ENCODE measurements at places on chromosomes 6 and 20.

GRCh38 chr6:130756824-130757223, 70.4 kb upstream of the SMLR1 start:
- DNase-seq = no peak

DNA sequence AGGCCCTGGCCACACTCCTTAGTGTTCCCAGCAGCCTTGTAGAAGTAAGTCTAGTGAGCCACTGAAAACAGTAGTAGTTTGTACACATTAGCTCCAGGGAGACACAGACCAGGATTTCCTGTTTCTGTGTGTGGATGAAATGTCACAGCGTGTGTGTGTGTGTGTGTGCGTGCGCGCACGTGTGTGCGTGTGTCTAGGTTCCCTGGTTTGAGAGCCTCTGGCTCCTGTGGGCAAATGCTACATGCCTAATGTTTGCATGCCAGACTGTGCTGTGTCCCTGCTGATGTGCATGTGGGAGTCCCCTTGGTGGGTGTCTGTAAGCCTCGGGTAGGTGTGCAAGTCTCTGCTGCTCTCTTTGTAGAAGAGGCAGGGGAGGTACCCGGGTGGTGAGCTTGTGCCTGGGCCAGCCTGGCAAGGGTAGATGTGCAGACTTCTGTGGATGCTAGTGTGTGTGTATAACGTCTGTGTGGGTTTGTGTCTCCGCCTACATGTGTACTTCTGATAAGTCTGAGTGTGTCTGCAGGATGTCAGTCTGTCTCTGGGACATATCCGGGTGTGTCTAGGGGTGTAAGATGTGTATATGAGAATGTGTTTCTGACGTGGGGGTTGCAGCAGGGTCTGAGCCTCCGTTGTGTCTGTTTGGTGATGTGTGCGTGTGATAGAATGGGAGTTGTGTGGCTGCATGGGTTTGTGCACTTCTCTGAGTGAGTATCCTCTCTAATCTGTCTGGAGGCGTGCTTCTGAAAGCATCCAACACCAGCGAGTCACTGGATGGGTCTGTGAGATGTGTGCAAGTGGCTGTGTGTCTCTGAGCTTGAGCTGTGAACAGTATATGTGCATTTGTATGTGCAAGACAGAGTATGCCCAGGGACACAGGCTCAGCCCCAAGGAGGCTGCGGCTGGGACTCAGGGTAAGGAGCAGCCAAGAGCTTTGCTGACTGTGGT, 19.0 kb upstream of the TLDC2 start:
- DNase-seq = peak; percentile 69

DNA sequence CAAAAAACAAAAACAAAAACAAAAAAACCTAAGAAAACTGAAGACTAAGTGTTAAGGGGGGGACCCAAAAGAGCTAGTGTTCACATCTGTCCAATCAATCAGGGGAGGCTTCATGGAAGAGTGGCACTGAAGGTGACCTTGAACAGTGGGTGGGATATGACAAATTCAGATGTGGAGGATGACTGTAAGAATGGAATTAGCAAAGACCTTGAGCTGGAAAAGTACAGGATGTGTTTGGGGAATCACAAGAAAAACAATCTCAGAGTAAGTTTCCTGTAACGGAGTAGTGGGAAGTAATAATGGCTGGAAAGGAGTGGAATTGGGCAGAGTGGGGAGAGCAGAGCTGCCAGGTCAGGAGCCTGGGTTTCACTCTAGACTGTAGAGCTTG, 2.9 kb upstream of the IER3 start:
- no peak for DNase-seq

DNA sequence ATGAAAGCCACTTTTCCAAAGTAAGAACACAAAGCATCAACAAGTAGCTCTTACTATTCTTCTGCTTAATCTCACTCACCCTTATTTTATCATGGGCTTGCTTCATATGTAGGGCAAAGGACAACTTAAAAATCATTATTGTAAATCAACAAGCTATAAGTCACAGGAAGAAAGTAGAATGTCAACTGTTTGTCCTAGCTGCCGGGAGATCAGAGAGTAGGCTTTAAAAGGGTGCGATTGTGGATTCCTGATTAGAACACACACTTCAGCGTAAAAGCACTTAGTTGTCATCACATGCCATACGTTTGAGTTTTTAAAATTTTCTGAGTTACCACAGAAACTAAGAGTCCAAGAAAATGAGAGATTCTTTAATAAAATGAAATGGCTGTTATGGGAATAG, 44.4 kb upstream of the NHSL1 start:
- no peak for DNase-seq

GRCh38 chr6:124479991-124480430, 482.2 kb upstream of the RNF217 start:
- DNase-seq = no peak

- no peak for DNase-seq
Measured at GRCh38 chr6:168080393-168081077, 1.5 kb upstream of the FRMD1 start.

DNA sequence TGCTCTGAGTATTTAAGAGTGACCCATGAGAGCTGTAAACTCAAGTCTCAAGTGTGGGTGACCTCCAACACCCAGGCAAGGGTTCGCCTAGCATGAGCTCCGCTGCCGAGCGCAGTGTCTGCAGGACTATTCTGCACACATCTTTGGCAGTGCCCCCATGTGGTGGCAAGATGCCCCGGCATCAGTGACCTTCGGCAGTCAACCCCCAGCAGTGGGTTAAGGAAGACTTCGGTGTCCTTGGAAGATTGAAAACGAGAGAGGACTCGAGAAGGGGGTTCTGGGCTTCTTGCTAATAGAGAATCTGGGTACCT, 43.1 kb downstream of the RBM38 start:
- no peak for DNase-seq

- DNase-seq = no peak
Measured at GRCh38 chr6:166525567-166525966, 60.9 kb downstream of the RAMACL start.

DNA sequence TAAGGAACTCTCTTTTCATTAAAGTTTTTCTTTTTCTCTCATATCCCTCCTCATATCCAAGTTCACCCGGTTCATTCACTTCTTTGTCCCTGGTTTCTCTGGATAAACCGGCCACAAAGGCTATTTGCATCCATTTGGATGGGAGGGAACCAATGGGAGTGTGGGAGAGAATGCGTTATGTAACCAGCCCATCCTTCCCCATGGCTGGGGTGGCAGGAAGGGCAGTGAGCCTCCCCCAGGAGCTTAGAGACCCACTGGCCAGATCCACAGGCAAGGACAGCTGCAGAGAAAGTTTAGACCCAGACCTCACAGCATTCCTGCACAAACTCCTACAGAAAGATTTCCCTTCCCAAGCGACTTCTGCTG, 10.7 kb downstream of the CASS4 start:
- peak; percentile 48 for DNase-seq

- peak; percentile 72 for DNase-seq
Measured at GRCh38 chr6:14824484-14825275, 421.2 kb upstream of the JARID2 start.

DNA sequence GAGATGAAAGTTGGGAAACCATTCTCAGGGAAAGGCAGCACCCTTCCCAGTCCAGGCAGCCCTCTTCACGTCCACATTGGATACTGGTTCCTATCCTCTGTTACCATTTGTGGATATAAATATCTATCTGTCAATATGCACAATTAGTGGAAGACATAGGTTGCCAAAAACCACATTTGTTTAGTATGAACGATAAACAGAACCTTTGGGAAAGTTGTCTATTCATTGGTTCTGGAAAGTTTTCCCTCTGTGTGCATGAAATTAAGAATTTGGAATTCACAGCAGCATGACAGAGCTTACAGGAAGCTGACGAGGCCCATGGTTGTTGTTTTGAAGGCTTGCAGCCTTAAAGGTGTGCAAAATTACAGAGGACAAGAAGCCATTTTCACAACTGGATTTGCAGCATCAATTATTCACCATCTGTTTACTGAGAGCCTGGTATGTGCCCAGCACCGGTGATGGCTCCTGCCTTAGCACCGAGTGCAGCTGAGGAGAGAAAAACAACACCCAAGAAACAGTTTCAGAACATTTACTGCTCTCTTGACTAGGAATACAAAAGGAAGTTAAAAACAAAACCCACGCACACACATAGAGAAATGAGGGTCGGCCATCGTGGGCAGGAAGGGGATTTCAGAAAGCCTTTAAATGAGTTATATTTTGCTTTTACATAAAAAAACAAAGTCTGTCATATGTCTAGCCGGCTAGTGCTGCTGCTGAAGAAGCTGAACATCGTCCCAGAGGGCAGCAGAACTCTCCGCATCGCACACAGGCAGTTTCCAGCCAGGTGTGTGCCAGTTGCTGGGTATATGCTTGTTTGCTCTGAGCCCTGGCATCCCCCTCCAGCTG, 319.6 kb downstream of the FARS2 start:
- no peak for DNase-seq

GRCh38 chr20:62376112-62377063, 9.3 kb upstream of the LAMA5 start:
- no peak for DNase-seq

GRCh38 chr6:114432400-114432799, 89.6 kb upstream of the HS3ST5 start:
- no peak for DNase-seq

DNA sequence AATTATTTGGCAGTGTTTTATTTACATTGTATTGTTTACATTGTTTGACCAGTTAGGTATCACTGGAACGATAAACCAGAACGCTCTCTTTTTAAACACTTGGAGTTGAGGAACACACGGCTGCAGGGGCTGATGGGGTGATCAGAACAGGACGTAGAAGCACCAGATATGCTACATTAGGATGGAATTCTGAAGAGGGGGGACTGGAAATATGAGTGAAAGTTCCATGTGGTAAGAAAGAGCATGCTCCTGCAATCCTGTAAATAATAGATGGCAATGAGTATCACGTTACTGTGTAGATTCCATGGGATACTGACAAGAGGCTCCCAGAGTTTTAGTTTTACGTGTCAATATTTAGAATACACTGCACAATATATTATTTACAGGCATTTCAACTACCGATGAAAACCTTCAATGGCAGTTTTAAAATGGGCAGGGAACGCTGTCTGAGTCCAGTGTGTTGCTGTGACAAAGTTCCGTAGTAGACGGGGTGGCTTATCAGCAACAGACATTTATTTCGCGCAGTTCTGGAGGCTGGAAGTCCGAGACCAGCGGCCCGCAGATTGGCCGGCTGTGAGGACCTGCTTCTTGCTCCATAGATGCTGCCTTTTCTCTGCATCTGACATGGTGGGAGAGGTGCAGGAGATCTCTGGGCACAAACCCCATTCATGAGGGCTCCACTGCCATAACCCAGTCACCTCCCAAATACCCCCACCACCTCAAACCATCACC, 43.1 kb downstream of the SYNJ2 start:
- DNase-seq = no peak

GRCh38 chr6:169999367-169999766, 247.9 kb downstream of the ERMARD start:
- DNase-seq = no peak

- DNase-seq = no peak
Measured at GRCh38 chr20:1930165-1930564, 35.0 kb downstream of the SIRPA start.

DNA sequence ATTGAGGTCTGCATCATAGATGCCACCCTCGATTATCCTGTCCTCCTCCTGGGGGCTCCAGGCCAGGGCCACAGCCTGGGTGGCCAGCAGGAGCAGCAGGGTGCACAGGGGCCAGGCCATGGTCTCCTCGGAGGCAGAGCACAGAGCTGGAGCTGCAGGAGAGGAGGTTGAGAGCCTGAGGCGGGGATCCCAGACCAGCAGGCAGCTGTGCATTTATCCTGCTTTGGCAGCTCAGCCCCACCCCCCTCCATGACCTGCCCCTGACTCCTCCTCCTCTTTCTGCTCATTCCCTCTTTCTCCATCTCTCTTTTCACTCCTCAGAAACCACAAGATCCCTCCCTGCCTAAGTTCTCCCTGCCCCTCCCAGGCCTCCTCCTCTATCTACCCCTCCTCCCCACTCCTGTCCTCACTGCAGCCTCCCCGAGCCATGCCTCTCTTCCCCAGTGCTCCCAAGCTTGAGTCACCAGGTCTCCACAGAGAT, at the start of gene CST2:
Gene CST2, minus strand, starts transcription at position 189 of the 481 bp plus-strand sequence. Its CDS starts 69 bp downstream, at position 120.
- DNase-seq = no peak

GRCh38 chr20:62795023-62795761, 1.1 kb upstream of the MRGBP start:
- DNase-seq = no peak

- no peak for DNase-seq
Measured at GRCh38 chr6:20610636-20611370, 76.5 kb downstream of the CDKAL1 start.

DNA sequence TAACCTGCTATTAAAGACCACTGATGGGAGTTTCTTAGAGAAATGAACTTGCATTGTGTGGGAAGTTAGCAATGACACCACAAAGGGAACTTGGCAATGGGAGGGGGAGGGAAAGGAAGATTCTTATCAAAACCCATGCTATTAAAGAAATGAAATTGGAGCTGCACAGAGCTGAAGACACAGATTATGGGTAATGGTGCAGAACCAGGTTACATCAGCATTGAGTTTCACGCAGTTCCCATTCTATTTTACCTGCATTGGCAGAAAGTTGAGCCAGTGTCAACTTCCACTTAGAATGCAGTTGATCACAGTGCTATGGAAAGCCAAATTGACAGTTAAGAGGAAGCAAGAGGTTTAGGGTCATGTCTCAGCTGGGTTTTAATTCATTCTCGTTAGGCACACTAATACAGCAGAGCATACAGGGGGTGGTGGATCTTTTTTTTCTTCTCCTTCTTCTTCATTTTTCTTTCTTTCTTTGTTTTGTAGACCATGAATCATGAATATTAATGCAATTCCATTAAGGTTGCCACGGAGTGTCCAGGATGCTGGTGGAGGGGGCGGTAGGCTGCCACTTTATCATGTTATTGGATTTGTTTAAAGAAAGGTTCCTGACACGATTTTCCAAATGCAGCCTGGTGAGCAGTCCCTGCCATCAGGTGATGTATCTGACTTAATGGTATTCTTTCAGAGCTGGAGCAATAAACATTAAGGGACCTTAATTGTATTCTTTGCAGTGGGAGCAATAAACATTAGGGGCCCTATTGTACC, 1092.0 kb upstream of the MAP3K7 start:
- no peak for DNase-seq

DNA sequence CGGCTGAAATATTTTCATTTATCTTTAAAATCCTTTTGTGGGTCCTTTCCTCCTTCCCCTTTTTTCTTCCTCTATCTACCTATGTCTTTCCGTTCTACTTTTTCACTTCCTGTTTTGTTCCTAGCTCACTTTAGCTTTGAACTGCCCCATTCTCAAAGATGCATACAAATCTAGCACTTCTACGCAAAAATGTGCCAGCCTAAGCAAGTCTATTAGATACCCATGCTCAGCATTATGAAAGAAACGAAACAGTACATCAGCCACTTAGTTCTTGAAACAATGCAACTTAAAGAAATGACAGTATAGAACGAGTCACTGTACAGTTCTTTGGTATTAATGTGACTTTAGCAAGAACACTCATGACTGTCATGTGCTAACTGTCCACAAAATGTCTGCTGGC, 47.3 kb upstream of the MARCKS start:
- no peak for DNase-seq

GRCh38 chr6:43521836-43522235, 4.9 kb downstream of the POLR1C start:
- no peak for DNase-seq

GRCh38 chr20:44319839-44320422, 8.9 kb upstream of the FITM2 start:
- DNase-seq = no peak
